ENCODE measurements at places on chromosomes 3 and 15. TPM values are rescaled to one million over a fixed set of nuclear protein-coding genes. Genes with fewer than 3 reads are reported as not detected.

DNA sequence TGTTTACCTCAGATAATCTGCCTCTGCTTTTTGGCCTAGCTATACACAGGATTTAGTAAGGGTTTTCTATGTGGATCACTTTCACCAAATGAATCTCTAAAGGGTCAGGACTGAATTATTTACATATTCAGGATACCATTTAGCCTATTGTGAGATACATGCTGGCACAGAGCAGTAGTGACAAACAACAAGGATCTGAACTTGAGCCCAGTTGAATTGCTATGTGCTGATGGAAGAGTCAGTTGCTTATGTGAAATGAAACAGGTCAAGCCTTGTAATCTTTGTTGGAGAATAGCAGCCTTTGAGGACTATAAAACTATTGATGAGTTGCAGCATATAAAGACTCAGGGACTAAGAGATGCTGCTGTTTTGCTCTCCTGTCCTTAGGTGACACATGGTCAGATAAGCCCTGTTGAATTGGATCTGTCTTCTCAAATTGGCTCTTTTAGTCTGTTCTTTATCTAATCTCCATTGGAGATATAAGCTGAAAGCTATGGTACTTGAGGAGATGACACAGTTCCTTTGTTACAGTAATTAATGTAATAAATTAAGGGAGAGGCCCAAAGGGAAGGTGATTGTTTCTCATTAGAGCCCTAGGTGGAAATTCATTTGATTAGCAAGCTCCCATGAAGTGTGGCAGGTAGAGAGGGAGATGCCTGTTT, 30.4 kb downstream of the ZNF609 start:
- no peak for DNase-seq

- DNase-seq = no peak
Observed at GRCh38 chr3:58464866-58465265, 27.0 kb upstream of the KCTD6 start.

The ITIH1 gene
- not detected for polyA plus RNA-seq

The CCR2 gene
- polyA plus RNA-seq = 1.7 TPM

The FSIP1 gene
- 2.1 TPM for polyA plus RNA-seq
